ENCODE measurements at places on chromosomes 4 and X. TPM values are rescaled to one million over a fixed set of nuclear protein-coding genes. Genes with fewer than 3 reads are reported as not detected.

The TBC1D25 gene
- total RNA-seq, result 10.5 TPM

The SSX1 gene
- total RNA-seq, result not detected

The GRIA3 gene
- total RNA-seq, result not detected

The SPANXB1 gene
- total RNA-seq, result not detected

The ESX1 gene
- not detected for total RNA-seq

The RAB39B gene
- total RNA-seq, result 0.10 TPM

The SHOX gene
- total RNA-seq, result not detected

DNA sequence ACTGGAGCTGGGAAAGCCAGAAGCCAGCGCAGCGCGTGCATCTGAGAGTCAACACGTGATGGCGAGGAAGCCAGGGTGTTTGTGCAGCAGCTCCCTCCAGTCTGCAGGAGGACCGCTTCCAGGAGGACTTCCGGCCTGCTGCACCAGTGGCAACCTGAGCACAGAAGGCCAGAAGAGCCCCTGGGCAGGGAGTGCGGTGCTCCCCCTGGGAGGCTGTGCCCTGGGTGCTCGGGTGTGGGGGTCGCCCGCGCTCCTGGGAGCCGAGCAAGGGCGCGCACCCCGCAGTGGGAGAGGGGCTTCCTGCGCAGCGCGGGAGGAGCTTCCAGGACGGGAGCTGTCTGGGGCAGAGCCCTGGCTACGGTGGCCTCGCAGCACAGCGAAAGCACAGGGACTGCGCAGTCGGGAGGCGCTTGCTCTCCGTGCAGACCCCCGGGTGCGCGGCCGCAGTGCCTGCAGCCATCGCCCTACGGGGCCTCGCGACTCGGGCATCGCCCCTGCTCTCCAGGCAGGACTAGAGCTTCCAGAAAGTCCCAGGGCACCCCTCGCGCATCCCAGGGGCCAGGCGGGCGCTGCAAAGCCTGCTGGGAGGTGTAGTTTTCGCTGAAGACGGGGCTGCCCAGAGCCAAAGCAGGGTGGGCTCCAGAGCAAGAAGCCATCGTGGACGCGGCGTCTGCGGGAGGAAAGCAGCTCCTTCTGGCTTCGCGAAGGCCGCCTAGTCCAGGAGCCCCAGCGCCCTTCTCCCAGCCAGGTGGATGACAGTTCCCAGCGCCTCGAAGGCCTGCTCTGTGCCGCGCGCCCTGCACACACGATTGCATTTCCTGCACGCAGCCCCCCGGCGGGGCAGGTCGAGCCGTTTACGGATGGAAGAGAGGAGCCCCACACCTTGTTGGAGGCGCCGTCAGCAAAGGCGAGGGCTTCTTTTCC, 24.1 kb upstream of the WFS1 start:
- peaks cover 3% of the 10 kb centered on the region for H3K4me1 ChIP-seq
- H3K27ac ChIP-seq, result no peak overlapping the region
- H3K36me3 ChIP-seq, result no peaks in the 10 kb centered on the region
- DNase-seq, result no peak
- H3K4me3 ChIP-seq, result no peak overlapping the region
- H3K27me3 ChIP-seq, result no peaks in the 10 kb centered on the region

- H3K4me1 ChIP-seq, result no peaks in the 10 kb centered on the region
- no peak for DNase-seq
- no peaks in the 10 kb centered on the region for H3K36me3 ChIP-seq
These were observed 32.3 kb downstream of the BBS12 start for GRCh38 chr4:122764821-122765215.

DNA sequence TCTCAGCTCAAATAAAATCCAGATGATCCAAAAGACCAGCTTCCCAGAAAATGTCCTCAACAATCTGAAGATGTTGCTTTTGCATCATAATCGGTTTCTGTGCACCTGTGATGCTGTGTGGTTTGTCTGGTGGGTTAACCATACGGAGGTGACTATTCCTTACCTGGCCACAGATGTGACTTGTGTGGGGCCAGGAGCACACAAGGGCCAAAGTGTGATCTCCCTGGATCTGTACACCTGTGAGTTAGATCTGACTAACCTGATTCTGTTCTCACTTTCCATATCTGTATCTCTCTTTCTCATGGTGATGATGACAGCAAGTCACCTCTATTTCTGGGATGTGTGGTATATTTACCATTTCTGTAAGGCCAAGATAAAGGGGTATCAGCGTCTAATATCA, 18.7 kb upstream of the TLR8 start:
- no peak overlapping the region for H3K27ac ChIP-seq
- H3K4me3 ChIP-seq, result no peak overlapping the region
- no peaks in the 10 kb centered on the region for H3K36me3 ChIP-seq
- DNase-seq, result no peak

GRCh38 chr4:164536814-164537213, 217.1 kb upstream of the SMIM31 start:
- H3K4me3 ChIP-seq, result no peak overlapping the region
- peak; percentile 48 for DNase-seq
- H3K36me3 ChIP-seq, result no peaks in the 10 kb centered on the region

DNA sequence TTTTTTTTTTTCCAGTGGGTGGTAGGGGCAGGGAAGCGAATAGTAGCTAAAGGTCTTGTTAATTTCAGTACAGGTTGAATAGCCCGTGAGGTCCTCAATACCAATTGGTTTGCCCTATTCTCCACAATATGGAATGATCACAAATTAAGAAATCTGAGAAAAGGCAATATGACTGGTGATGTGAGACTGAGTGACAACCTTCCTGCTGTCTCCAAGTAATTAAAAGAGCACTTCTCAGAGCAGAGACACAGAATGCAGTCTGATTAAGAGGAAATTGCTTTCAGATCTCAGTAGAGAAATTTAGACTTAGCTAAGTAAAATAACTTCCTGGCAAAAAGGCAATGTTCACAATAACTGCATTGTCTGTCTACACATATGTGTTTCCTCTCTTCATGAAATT, 23.0 kb downstream of the GPR174 start:
- no peak overlapping the region for H3K4me3 ChIP-seq
- DNase-seq, result no peak
- H3K27me3 ChIP-seq, result no peaks in the 10 kb centered on the region
- no peak overlapping the region for H3K27ac ChIP-seq
- no peaks in the 10 kb centered on the region for H3K36me3 ChIP-seq

DNA sequence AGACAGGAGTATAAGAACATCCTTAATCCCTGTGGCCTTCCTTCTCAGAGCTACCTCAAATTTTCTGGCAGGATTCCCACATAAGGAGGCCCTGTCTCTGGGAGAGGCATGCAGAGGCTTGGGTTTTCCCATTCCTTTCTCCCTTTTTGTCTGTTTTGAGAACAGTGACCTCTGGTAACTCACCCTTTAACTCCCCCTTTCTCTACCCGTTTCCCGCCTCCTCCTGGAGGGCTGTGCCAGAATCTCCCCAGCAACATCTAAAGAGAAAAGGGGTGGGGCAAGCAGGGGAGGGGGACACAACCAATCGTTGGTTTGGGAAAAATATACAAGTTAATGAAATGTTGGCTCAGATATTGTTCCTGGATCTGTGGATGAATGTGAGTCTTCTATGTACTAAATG, 303.7 kb upstream of the IRS4 start:
- H3K27ac ChIP-seq, result no peak overlapping the region
- no peaks in the 10 kb centered on the region for H3K36me3 ChIP-seq
- H3K27me3 ChIP-seq, result no peaks in the 10 kb centered on the region

DNA sequence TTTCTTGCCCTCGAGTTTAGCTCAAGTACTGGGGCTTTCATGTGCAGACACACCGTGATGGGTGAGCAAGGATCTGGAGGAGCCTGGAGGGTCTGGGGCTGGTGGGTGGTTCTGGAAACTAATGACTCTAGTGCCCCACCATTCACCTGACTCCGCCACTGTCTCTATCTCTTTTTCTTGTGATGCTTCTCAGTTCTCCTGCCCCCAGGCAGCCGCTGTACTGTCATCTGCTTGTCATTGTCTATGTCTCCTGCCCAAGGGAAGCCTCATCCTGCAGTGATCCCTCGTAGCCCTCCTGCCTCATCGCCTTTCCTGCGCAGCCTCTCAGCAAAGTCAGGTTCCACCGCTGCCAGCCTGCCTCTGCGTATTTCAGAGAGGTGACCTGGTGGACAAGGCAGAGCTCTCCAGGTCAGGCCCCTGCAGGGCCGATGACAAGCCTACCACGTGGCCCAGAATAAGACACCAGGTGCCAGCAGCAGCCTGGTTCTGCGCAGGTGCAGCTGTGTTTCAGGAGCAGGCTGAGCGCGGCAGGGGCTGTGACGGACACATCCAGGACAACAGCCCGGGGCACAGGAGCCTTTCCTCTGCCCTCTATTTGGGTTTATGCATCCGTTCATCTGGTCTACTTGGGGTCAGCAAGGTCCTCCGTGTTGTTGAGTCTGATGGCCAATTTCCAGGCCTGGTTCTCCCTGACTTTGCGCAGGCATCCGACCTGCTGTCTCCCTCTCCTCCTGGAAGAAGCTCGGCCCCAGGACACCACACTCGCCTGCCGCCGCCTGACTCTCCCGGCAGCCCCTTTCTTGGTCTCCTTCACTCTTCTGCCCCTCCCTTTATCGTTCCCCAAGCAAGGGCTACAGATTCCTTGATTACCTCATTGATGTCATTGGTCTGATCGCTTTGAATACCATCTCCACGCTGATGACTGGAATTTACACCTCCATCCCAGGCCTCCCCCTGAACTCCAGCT, 30.9 kb upstream of the CDKN2AIP start:
- no peaks in the 10 kb centered on the region for H3K36me3 ChIP-seq
- DNase-seq, result no peak
- no peak overlapping the region for H3K27ac ChIP-seq
- no peak overlapping the region for H3K4me3 ChIP-seq

- H3K27me3 ChIP-seq, result no peaks in the 10 kb centered on the region
- peak overlapping the region; percentile 77 for H3K4me3 ChIP-seq
- DNase-seq, result no peak
- no peaks in the 10 kb centered on the region for H3K36me3 ChIP-seq
- peak overlapping the region; percentile 85 for H3K27ac ChIP-seq
These were observed 849 bp downstream of the MID1 start for GRCh38 chrX:10619425-10620046.

GRCh38 chr4:850323-850945, 24.5 kb upstream of the CPLX1 start:
- no peak overlapping the region for H3K4me3 ChIP-seq
- DNase-seq, result no peak
- H3K27me3 ChIP-seq, result no peaks in the 10 kb centered on the region
- no peaks in the 10 kb centered on the region for H3K36me3 ChIP-seq
- H3K4me1 ChIP-seq, result no peaks in the 10 kb centered on the region

DNA sequence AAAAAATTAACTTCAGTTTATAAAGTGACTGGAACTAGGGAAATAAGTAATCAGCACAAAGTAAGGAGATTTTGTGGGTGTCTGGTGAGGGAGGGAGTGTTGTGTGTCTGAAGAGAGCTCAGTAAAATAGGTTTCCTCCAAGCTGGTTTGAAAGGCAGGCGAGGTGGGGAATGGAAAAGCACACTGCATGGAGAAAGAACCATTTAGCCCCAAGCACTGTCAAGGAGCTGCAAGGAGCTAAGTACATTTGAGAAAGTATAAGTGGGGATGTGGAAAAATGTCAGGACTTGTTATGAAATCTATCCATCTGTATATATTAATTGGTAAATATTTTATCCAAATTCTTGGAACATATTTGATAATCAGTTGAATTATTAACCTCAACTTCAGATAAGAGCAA, 956 bp downstream of the C4orf51 start:
- peaks cover 11% of the 10 kb centered on the region for H3K4me1 ChIP-seq
- no peaks in the 10 kb centered on the region for H3K27me3 ChIP-seq
- H3K36me3 ChIP-seq, result no peaks in the 10 kb centered on the region
- no peak for DNase-seq
- H3K27ac ChIP-seq, result no peak overlapping the region

GRCh38 chr4:119659576-119659975, 31.0 kb upstream of the PDE5A start:
- no peaks in the 10 kb centered on the region for H3K27me3 ChIP-seq
- H3K27ac ChIP-seq, result no peak overlapping the region
- no peaks in the 10 kb centered on the region for H3K4me1 ChIP-seq
- no peak overlapping the region for H3K4me3 ChIP-seq
- DNase-seq, result no peak

GRCh38 chrX:123923211-123923610, 38.3 kb upstream of the STAG2 start:
- no peak for DNase-seq
- H3K36me3 ChIP-seq, result no peaks in the 10 kb centered on the region
- H3K4me3 ChIP-seq, result no peak overlapping the region
- no peak overlapping the region for H3K27ac ChIP-seq
